ENCODE measurements at places on chromosomes 5 and 9.
A peak's percentile ranks its signal among the peaks of the same experiment; 100 is the strongest.

- peak; percentile 71 for DNase-seq
Observed at GRCh38 chr9:126301985-126302603, 24.5 kb upstream of the MVB12B start.

DNA sequence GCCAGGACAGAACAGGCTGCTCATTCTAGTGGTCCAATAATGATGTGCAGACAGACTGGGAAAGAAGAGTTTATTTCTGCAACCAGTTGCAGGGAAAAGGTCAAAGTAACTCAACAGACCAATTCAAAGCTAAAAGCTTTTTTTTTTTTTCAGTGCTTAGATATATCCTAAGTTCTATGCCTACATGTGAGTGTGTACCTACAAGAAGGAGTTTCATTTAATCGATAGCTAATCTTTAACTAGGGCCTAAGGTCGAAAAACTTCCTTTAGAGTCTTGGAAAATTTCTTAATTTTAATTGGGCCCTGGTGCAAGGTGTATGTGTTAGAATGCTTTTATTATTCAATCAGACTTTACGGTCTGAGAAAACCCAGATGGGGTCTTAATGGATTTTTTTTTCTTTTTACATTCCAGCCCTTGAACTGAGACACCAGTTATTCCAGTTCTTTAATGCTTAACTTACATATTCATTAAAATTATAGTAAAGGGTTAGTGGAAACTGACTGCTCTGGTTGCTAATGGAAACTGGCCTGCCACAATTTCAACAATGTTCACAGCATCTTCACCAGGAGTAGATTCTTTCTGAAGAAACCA lies 365.3 kb downstream of the MTRR start:
- DNase-seq: no peak

DNA sequence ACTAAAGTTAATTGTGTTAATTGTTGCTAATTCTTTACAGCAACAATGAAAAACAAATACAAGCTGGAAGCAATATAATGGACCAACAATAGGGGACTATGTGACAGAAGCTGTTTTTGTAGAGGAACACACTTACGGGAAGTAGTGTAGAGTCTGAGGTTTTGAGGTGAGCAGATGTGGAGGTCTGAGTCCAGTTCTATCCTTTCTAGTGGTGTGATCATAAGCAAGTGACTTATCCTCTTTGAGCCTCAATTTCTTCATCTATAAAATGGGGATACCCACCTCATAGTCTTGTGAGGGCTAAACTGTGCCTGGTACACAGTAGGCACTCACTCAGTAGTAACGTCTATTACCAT lies 28.3 kb downstream of the ALG2 start:
- no peak for DNase-seq

DNA sequence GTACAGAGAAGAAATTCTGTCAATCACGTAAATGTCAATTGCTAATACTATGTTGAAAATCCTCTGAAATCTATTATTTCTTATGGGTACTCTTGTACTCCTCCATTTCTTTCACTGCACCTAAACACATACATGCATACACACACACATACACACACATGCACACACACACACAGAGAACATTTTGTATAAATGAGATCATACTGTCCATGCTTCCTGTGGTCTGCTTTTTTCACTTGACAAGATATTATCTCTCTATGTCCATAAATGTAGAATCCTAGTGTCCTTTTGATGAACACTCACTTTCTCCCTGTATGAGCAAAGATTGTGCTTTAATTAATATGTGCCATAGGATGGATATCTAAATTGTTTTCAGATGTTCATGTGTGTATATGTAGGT lies 32.7 kb upstream of the TLR4 start:
- DNase-seq: no peak

- no peak for DNase-seq
Observed at GRCh38 chr5:102048940-102049339, 247.1 kb downstream of the SLCO4C1 start.

DNA sequence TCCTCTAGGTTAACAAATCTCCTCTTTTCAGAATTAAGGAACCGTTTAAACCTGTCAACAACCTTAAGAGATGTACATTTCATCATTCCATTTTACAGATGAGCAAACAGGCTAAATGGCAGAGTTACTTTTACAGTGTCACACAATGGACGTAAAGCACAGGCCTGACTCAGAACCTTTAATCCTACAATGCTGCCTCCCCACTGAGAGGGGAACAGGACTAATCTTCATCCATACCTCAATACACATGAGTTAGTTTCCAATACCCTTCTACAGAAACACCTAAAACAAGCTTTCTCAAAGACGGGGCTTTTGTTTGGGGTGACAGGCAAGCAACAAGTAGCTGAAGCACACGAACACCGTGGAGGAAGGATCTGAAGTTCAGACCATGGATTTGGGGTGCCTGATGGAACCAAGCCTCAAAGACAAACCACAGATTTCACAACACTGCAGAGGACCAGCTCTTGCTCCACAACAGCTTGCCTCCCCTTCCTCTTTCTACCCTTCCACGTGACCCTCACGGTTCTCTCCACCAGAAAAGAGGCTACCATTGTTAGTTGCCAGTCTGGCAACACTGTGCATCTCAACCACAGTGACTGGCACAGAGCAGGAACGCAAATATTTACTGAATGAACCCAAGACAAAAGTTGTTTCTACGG lies 1.8 kb downstream of the RNF130 start:
- no peak for DNase-seq

- DNase-seq: peak; percentile 4
Observed at GRCh38 chr5:169702693-169703481, 65.8 kb downstream of the DOCK2 start.

GRCh38 chr9:33192493-33193255 lies 25.5 kb upstream of the B4GALT1 start:
- no peak for DNase-seq

DNA sequence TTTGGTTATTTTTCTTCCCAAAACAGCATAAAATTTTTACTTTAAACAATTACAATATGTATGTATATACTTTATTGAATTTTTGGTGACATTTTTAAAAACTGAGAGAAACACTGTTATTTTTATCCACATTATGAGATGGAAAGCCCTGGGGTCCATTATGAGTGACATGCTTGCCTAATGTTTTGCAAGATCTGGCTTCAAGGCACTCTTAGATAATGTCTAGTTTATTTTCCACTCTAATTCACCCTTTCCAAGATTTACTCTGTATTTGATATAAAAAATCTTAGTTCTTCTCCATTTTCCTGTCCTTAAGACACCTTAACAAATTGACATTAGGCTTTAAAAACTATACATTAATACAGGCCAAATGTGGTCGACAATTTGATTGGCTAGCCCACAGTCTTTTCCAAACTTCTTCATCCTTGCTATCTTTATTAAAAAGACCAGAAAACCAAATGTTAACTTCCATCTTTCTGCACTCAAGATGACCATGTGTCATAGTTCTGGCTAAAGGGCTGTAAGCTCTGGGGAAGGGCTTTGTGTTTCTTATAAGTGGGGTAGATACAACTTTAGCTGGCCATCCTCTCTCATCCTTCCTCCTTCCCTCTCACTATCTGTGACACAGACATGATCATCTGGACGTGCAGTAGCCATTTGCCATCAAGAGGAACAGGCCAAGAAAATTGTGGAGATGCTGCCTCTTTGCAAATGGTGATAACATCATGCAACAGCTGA lies 561.1 kb downstream of the PDE4D start:
- DNase-seq: no peak

GRCh38 chr9:129576546-129577543 lies 44.1 kb downstream of the C9orf50 start:
- DNase-seq: no peak

- DNase-seq: no peak
Observed at GRCh38 chr5:42944989-42945388, 95.1 kb downstream of the ANXA2R start.

- peak; percentile 47 for DNase-seq
Observed at GRCh38 chr9:136531904-136532798, 13.7 kb downstream of the NOTCH1 start.
